ENCODE measurements at places on chromosomes 12 and 14. TPM values are rescaled to one million over a fixed set of nuclear protein-coding genes. Genes with fewer than 3 reads are reported as not detected.

SIX1 gene
- 0.16 TPM for total RNA-seq

KRT85 gene
- not detected for total RNA-seq

CBLN3 gene
- 4.8 TPM for total RNA-seq

DNA sequence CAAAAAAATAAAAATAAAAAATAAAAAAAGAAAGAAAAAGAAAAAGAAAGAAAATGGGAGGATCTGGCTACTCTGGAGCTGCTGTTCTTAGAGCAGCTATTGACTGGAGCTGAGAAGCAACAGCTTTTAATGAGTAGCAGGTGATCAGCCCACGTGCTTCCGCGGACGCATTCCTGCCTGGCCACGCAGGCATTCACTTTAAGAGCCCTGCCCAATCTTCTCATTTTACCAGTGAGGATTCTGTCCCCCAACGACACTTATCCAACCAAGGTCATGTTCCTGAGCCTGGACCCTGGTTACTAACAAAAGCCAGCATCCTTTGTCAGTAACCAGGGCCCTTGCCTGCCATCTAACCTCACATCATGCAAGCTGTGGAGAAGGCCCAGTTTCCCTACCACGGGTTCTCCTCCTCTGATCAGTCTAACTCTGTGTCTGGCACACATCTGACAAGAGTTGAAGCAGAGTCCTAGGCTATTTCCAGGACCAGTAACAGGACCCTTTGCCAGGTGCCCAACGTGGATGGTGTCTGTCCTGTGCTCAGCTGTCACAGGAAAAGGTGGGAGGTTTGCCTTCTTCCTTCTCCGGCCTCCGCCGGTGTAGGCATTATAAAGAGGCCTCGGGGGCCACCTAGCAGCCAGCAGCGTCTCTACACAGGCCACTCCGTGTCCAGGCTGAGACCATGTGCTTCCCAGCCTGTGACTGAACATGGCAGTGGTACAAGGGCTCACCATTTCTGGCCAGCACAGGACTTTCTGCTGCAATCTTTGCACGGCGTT, 60.9 kb upstream of the GPATCH2L start:
- H3K4me3 ChIP-seq: no peak overlapping the region
- H3K36me3 ChIP-seq: no peaks in the 10 kb centered on the region
- no peak for DNase-seq
- peaks cover 21% of the 10 kb centered on the region for H3K4me1 ChIP-seq
- no peaks in the 10 kb centered on the region for H3K27me3 ChIP-seq
- H3K27ac ChIP-seq: no peak overlapping the region

DNA sequence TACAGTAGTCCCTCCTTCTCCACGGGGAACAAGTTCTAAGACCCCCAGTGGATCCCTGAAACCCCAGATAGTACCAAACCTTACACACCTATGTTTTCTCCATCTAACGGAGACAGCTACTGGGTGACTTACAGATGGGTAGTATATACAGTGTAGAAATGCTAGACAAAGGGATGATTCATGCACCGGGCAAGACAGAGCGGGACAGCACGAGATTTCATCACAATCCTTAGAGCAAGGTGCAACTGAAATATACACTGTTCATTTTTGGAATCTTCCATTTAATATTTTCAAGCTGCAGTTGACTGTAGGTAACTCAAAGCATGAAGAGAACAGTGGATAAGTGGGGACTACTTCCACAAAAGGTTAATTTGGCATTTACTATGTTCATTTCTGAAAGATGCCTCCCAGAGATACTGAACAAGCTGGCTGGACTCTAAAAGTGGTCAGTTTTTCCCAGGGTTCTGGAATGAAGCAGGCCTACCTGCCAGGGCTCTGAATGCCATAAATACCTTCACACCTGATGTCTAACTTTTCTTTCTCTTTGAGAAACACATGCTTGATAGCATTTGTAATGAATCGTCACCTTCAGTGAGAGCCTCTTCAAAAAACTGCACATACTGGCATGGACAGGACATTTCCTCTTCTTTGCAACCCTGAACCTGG, 127.7 kb upstream of the FOXN3 start:
- no peak overlapping the region for H3K4me3 ChIP-seq
- no peak for DNase-seq
- peaks cover 39% of the 10 kb centered on the region for H3K4me1 ChIP-seq

DNA sequence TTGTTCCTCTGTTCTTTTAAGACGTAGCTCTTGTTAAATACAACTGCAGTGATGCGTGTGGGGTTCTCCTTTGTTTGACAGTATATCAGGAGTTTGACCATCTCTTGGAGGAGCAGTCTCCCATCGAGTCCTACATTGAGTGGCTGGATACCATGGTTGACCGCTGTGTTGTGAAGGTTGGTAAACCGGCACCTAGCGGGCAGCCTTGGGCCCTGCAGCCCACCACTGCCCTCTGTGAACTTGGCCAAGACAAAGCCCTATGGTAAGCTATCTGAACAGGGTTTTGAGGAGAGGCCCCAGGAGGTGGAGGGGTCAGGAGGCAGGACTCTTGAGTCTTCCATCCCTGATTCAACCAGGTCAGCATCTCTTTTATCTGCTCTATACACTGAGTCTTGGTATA, 54.6 kb upstream of the RIC8B start:
- DNase-seq: no peak
- peaks cover 31% of the 10 kb centered on the region for H3K27me3 ChIP-seq
- H3K4me1 ChIP-seq: no peaks in the 10 kb centered on the region
- no peak overlapping the region for H3K4me3 ChIP-seq
- no peaks in the 10 kb centered on the region for H3K36me3 ChIP-seq

GRCh38 chr14:87567618-87568295, 425.2 kb downstream of the GALC start:
- DNase-seq: no peak
- no peak overlapping the region for H3K27ac ChIP-seq
- H3K27me3 ChIP-seq: no peaks in the 10 kb centered on the region
- no peak overlapping the region for H3K4me3 ChIP-seq

DNA sequence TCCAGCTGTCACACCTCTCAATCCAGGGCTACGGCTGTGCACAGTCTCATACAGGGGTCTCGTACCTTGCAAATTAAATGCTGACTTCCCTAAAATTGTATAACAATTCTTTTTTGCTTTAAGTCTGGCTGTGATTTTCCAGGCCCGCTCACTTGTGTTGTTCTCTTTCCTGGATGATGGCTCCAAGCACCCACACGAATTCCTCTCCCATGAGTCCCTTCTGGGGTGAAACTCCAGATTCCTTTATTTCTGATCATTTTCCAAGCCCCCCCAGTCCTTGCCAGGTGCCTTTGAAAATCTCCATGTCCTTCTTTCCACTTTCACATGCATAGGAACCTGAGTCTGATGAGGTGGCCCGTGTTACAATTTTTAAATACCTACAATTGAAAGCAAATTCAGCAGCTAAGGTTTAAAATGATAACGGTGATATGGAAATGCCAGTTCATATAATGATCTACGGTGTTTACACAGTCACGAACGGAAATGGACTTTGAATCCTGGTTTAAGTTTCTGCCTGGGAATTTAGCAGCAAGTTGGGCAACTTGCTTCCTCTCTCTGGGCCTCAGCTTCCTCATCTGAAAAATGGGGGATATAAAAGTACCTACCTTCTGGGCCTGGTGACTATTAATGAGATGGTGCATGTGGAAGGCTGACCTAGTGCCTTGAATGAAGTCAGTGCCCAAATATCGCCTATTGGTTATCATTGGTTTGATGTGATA, 85.5 kb downstream of the STAB2 start:
- no peaks in the 10 kb centered on the region for H3K36me3 ChIP-seq
- no peak for DNase-seq
- peaks cover 26% of the 10 kb centered on the region for H3K27me3 ChIP-seq
- no peak overlapping the region for H3K4me3 ChIP-seq
- no peak overlapping the region for H3K27ac ChIP-seq

Data from mesothelial cell of epicardium (in vitro differentiated cells).